NCI-H345 (cell line): ENCODE measurements at places on chromosomes 2 and 18.

DNA sequence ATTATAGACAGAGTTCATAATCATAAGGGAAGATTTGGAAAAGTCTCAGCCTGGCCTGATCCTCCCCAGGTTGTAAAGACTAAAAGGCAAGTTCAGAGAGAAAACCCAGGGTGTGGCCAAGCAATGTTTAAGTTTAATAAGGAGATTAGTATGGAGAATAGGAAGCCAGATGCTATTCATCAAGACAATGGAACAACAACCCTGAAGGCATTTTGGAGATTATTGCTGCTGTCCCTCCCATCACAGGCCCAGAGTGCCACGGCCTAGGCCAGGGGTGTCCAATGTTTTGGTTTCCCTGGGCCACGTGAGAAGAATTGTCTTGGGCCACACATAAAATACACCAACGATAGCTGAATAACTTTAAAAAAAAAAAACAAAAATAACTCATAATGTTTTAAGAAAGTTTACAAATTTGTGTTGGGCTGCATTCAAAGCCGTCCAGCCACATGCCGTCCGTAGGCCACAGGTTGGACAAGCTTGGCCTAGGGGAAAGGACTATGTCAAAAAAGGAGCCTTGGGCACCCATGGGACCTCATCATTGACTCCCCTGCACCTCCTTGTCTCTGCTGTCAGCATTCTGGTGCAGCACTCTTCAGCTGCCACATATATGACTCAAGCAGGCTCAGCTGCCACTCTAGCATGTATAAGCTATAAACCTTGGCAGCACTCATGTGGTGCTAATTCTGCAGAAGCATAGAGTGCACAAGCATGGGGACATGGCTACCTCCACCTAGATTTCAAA lies 20.8 kb downstream of the DPP4 start:
- DNase-seq, result no peak

GRCh38 chr18:52130624-52131301 lies 209.2 kb upstream of the DCC start:
- no peak for DNase-seq

DNA sequence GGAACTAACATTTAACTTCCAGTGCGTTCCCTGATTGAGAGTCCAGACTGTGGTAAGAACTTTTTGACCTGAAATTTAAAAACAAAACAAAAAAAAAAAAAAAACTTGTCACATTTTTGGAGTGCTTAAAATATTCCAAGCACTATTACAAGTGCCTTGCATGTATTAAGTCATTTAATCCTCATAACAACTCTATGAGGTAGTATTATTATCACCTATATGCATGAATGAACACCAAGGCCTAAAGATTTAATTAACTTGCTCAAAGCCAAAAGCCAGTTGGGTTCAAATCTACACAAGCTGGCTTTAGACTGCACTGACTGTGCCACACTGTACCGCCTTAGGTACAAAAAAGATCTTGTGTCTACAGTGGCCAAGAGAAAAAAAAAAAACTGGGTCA lies 35.2 kb downstream of the METTL4 start:
- no peak for DNase-seq

DNA sequence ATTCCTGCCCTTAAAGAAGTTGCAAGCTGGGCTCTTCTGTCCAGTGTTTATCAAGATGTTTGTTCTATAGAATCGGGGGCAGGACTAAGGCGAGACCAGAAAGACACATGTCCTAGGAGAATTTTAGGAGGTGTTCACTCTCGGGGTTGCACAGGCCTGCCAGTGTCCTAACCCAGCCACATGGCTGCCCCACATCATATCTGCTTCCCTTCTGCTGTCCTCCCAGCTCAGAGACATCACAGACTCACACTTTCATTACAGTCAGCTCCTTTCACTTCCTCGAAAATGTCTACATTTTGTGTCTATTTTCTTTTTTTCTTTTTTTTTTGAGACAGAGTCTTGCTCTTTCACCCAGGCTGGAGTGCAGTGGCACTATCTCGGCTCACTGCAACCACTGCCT lies 10.7 kb upstream of the MRO start:
- no peak for DNase-seq

GRCh38 chr18:58625839-58626238 lies 3.1 kb downstream of the ALPK2 start:
- no peak for DNase-seq
